Anterior cingulate cortex (tissue), 58 donors: ENCODE measurements at places on chromosomes 11 and 22.

- no peak for DNase-seq
These were observed 752.7 kb downstream of the METTL15 start for GRCh38 chr11:28860893-28861292.

DNA sequence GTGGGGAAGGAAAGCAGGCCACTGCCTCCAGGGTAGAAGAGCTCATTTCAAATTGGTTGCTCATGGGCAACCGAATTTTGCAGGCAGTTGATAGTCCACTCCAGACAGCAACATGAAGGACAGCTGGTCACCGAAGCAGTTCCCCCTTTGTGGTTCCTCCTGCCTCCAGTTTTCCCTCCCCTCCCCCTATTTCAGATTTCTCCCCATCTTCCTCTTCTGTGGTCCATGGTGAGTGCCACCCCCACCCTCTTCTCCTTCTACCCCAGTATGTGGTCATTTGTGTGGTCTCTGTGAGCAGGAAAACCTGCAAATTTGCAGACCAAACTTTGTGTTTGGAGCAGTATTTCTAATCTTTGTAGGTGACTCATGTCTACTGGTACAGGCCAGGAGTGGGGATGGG is 38.2 kb upstream of the PAK1 start:
- DNase-seq, result no peak

DNA sequence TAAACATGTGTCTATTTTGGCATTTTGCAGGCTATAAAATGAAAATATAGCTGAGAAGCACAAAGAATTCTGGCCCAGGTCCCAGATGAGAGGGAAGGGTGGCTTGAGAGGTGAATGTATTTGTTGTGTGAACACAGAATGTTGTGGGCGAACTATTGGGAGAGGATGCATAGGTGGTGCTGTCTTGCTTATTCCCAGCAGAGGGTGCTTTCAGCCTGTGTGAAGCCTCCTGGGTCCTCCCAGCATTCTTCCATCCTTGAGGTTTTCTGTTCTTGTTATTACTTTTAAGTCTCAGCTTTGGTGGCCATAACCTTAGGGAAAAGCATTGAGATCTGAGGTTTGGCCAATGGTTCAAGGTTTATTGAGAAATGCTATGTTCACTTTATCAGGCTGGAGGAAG is 108.7 kb upstream of the SNX19 start:
- no peak for DNase-seq

GRCh38 chr11:78046486-78046854 is 17.2 kb upstream of the THRSP start:
- no peak for DNase-seq

DNA sequence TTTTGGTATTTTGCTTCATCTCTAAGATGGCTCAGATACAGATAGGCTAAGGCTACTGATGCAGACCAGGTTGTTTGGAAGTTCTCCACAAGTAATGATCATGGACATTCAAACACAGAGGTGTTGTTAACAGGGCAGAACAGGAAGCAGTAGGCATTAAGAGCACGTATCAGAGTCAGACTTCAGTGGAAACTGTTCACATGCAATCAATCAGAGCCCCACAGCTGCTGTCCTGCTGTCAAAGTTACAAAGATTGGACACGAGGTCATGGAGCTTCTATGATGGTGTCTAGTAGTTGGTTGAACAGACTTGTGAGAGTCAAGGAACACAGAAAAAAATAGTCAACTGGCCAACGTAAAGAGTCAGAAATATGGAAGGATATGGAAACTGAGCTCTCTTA is 19.8 kb downstream of the OR10D3 start:
- DNase-seq, result no peak
